Effector memory CD8-positive, alpha-beta T cell (primary cell): ENCODE measurements at places on chromosomes 1 and 21.

GRCh38 chr1:35447278-35447677 is 109.9 kb downstream of the KIAA0319L start:
- no peak overlapping the region for H3K27ac ChIP-seq
- H3K36me3 ChIP-seq, result peaks cover 29% of the 10 kb centered on the region
- peaks cover 6% of the 10 kb centered on the region for H3K4me1 ChIP-seq
- no peak overlapping the region for H3K4me3 ChIP-seq
- no peaks in the 10 kb centered on the region for H3K27me3 ChIP-seq

GRCh38 chr1:6205849-6206519 is at the start of gene RNF207:
TSS of gene RNF207 (plus strand) at chr1:6206119. CDS start at chr1:6206536, 417 bp downstream.
- peak within 1 kb of the TSS; percentile 67 for H3K4me3 ChIP-seq
- peak; percentile 56 for DNase-seq
- H3K27me3 ChIP-seq, result no peaks in the 10 kb centered on the region
- peaks cover 3% of the 10 kb centered on the region for H3K36me3 ChIP-seq
- H3K4me1 ChIP-seq, result no peaks in the 10 kb centered on the region

DNA sequence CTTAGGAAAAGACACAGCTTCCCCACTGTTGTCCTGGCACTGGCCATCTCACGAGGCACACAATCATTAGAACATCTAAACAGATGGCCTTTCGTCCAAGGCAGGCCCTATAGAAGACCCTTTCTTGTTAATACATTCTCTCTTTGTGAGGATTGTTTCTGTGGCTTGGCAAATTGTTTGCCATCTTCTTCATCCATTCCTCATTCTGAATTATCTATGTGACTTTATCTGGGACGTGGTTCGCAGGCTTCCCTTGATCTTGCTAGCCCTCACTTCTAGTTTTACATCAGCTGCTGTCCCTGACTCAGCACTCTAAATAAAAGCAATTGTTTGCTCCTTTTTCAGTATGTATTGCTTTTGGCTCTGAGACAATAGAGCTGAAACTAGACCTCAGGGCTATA is 101.1 kb upstream of the ZC3H11B start:
- no peak overlapping the region for H3K4me3 ChIP-seq
- H3K27me3 ChIP-seq, result no peaks in the 10 kb centered on the region
- no peak for DNase-seq
- H3K27ac ChIP-seq, result no peak overlapping the region
- no peaks in the 10 kb centered on the region for H3K4me1 ChIP-seq

DNA sequence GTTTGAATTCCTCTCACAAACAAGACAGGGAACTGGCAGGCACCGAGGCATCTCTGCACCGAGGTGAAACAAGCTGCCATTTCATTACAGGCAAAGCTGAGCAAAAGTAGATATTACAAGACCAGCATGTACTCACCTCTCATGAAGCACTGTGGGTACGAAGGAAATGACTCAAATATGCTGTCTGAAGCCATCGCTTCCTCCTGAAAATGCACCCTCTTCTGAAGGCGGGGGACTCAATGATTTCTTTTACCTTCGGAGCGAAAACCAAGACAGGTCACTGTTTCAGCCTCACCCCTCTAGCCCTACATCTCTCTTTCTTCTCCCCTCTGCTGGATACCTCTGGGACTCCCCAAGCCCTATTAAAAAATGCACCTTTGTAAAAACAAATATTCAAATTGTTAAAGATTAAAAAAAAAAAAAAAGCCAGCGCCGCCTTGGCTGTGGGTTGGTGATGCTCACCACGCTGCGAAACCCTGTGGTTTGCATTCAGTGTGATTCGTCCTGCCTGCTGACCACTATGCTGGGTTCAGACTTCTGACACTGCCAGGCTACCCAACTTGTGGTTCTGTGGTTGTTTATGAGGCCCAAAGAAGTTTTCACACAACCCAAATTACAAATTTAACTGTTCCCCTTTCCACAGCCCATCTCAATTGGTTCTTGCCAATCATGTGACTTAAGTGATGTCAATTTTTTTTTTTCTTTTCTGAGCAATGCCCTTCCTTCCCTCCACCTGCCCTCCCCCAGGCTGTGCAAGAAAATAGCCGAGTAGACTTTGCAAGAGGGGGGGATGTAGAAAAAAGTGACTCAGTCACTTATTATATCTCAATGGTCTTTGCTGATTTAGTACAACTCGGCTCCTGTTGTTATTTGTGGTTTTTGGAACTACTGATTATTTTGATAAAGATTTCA is at the start of gene RUNX1:
TSS of gene RUNX1 (minus strand) at position 597 of the 912 bp plus-strand sequence.
- peaks cover 79% of the 10 kb centered on the region for H3K4me1 ChIP-seq
- no peaks in the 10 kb centered on the region for H3K27me3 ChIP-seq
- peak; percentile 80 for DNase-seq
- peaks cover 61% of the 10 kb centered on the region for H3K36me3 ChIP-seq
- peak within 1 kb of the TSS; percentile 95 for H3K27ac ChIP-seq

- H3K27me3 ChIP-seq, result no peaks in the 10 kb centered on the region
- peak overlapping the region; percentile 94 for H3K27ac ChIP-seq
- no peak for DNase-seq
- peaks cover 33% of the 10 kb centered on the region for H3K36me3 ChIP-seq
- peaks cover 70% of the 10 kb centered on the region for H3K4me1 ChIP-seq
Observed at GRCh38 chr1:26278303-26278702, 1.6 kb upstream of the SH3BGRL3 start.

DNA sequence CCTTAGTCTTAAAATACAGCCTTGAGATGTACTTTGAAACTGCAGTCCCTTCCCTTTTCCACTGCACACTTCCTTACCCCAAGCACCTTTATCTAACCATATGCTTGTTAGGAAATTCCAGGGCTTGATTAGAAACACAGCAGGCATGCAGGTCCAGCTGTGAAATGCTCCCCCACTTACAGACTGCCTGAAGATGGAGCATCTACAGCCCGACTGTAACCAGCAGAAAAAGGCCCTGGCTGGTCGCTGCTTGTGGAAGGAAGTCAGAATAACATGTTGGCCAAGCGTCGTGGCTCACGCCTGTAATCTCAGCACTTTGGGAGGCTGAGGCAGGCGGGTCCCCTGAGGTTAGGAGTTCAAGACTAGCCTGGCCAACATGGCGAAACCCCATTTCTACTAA is 37.2 kb downstream of the VN1R5 start:
- no peaks in the 10 kb centered on the region for H3K36me3 ChIP-seq
- peaks cover 6% of the 10 kb centered on the region for H3K27me3 ChIP-seq
- no peak overlapping the region for H3K27ac ChIP-seq
- DNase-seq, result no peak
- peaks cover 1% of the 10 kb centered on the region for H3K4me1 ChIP-seq
- no peak overlapping the region for H3K4me3 ChIP-seq

DNA sequence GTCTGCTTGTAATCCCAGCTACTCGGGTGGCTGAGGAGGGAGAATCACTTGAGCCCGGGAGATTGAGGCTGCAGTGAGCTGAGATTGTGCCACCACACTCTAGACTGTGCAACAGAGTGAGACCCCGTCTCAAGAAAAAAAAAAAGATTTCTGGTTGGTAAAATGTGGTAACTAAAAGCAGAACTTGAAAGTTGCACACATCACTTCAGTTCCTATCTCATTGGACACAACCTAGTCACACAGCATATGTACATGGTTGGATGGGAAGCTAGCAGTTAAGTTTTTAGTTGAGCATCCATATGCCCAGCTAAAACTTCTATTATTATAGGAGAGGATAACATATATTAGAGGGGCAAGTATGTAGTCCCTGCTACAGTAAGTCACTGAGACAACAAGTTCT is 22.1 kb downstream of the BCAS2 start:
- no peak for DNase-seq
- no peak overlapping the region for H3K4me3 ChIP-seq
- no peaks in the 10 kb centered on the region for H3K36me3 ChIP-seq
- H3K4me1 ChIP-seq, result no peaks in the 10 kb centered on the region

DNA sequence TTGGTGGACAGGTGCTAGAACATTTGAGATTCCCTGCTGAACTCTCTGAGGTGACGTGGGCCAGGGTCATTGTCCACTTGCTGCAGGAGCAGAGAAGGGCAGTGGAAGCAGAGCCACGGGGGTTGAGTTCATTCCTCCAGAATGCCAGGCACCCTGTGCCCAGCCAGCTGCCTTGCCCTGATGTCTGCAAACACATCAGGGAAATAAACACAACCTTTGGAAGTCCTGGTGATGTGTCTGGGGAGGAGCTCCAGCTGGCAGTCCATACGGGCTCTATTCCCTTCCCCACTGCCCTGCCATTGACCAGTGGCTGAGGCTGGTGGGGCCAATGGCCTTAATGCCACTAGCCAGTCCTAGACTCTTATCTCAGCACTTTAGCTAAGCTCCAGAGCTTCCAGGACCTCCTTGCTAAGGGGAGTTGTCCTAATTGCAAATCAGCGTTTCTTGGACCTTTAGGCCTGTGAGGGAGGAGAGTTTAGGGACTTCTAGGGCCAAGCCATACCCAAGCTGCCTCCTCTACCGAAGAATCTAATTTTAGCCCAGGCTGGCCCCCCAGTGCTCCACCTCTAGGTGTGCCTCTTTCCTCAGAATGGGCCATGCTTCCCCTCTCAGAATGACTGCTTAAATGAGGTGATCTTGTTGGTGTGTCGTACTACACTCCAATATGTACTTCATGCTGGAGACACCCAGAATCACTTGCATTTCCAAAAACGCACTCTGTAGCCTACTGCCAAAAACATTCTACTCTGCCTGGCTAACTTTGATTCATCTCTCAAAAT is 25.9 kb upstream of the MFSD2A start:
- no peaks in the 10 kb centered on the region for H3K36me3 ChIP-seq
- no peak overlapping the region for H3K4me3 ChIP-seq
- H3K4me1 ChIP-seq, result no peaks in the 10 kb centered on the region
- peaks cover 10% of the 10 kb centered on the region for H3K27me3 ChIP-seq

DNA sequence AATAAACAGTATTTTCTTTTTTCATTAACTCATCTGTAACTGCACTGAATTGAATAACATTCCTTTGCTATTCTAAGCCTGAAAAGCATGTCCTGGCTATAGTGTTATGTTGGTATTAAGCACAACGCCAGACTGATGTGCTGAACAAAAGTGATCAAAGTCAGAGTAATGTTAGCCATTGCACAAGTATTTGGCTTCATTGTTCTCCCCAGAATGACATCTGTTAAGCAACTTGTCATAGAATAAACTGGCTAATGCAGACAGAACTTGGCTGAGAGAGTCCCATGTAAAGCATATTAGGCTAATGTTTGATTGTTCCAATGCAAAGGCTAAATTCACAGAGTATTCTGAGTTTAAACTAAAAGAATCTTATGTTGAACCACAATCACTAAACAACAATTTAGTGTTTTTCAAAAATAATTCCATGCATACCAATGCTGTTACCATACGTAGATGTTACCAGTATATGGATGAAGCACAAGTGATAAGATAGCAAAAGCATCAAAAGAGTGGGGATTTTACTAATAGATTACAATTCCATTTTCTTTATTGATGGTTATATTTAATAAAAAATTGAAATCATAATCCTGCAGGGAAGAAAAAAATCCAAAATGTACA is 235.3 kb upstream of the DMRTA2 start:
- peaks cover 1% of the 10 kb centered on the region for H3K4me1 ChIP-seq
- no peaks in the 10 kb centered on the region for H3K27me3 ChIP-seq
- H3K36me3 ChIP-seq, result peaks cover 9% of the 10 kb centered on the region
- no peak overlapping the region for H3K27ac ChIP-seq

GRCh38 chr1:24452922-24453485 is 37.4 kb downstream of the NIPAL3 start:
- H3K36me3 ChIP-seq, result peaks cover 39% of the 10 kb centered on the region
- peak overlapping the region; percentile 51 for H3K27ac ChIP-seq
- no peaks in the 10 kb centered on the region for H3K27me3 ChIP-seq
- DNase-seq, result no peak
- H3K4me1 ChIP-seq, result no peaks in the 10 kb centered on the region

DNA sequence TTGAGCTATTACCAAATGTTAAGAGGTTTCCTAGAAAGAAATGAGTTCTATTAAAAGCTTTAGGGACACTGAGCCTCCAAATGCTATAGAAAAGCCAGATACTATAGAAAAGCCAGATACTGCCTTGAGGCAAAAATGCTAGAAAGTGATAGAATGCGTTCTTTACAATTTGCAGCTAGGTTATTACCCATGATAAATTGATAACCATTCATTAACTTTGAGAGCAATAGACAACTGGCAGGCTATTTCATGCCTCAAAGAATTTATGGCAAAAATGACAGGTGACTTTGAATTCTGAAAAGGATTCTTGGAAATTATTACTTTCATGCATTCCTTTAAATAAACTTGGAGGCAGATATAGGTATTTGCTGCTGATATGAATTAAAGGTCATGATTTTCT is 51.6 kb downstream of the SMYD3 start:
- no peak overlapping the region for H3K4me3 ChIP-seq
- DNase-seq, result no peak
- no peaks in the 10 kb centered on the region for H3K27me3 ChIP-seq
- H3K36me3 ChIP-seq, result peaks cover 2% of the 10 kb centered on the region
- no peak overlapping the region for H3K27ac ChIP-seq

DNA sequence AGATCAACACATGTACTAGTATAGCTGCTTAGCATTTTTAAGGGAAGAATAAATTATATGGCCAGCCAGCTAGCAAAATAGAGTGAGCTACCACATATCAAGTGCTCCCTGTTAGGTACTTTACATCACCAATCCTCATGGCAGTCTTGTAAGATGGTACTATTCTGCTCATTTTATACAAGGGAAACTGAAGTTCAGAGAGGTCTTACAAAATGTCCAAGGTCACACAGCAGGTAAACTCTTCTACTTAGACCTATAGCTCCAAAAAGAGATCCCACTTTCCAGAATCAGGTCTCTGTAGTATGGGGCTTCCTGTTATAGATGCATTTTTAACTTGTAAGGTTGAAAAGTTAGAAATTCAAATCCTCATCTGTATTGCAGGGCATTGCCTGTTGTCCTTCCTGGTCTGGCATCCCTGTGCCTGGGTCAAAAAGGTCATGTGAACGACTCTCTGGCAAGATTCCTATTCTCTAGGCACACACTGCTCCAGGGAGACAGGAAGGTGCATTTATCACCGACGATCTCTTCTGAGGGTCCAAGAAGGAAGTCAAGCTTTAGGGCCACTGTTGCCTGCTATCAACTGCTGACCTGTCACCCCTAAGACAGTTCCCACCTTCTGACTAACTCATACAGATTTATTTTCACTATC is 41.1 kb downstream of the TRIT1 start:
- no peaks in the 10 kb centered on the region for H3K27me3 ChIP-seq
- H3K27ac ChIP-seq, result peak overlapping the region; percentile 89
- H3K4me1 ChIP-seq, result peaks cover 29% of the 10 kb centered on the region
- H3K36me3 ChIP-seq, result peaks cover 32% of the 10 kb centered on the region
